ENCODE measurements at places on chromosomes 12 and 14.

DNA sequence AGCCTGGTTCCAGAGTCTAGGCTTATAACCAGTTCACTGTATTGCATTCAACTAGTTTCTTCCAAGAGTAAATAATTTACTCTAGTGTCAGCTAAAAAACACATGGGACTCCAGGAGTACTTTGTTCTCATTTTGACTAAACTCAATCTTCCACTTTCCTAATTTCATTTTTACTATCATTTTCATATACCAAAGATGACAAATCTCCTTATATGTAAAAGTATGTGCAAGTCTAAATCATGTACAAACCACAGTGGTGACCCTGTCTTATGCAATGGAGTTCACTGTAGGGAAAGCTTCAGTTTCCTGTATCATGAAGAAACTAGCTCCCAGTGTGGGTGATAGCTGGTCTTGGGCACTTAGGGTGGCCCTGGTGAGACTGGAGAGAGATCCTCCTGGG, 151.6 kb downstream of the HELB start:
- DNase-seq: no peak

DNA sequence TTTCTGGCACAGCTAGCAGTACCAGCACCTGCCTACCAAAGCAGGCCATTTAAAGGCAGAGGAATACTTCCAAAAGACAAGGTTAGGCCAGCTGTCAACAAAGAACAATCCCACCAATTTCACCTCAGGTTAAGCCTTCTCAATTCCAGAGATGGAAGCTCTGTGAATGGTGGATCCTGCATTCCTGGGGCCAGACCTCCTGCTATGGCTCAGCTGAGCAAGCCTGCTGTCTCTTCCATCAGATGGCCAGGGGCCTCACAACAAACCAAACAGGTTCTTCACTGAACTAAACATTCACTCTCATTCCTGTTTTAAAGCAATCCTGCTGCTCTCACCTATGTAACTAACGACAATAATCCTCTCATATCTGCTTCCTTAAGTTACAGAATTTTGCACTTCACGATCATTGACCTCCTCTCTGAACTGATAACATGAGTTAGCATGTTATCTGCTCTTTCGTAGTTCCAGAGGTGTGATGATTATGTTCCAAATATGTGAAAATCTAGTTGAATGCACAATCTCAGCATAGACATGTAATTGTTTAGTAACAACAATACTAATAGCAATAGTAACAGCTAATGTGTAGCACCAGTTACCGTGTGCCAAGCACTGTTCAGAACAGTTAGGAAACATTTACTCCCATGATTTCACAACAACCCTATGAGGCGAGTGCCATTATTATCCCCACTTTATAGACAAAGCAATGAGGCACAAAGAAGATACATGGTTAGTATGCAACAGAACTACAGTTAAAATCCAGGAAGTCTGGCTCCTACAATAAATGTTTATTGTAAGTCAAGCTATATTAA, 73.2 kb downstream of the SLC2A13 start:
- no peak for DNase-seq

DNA sequence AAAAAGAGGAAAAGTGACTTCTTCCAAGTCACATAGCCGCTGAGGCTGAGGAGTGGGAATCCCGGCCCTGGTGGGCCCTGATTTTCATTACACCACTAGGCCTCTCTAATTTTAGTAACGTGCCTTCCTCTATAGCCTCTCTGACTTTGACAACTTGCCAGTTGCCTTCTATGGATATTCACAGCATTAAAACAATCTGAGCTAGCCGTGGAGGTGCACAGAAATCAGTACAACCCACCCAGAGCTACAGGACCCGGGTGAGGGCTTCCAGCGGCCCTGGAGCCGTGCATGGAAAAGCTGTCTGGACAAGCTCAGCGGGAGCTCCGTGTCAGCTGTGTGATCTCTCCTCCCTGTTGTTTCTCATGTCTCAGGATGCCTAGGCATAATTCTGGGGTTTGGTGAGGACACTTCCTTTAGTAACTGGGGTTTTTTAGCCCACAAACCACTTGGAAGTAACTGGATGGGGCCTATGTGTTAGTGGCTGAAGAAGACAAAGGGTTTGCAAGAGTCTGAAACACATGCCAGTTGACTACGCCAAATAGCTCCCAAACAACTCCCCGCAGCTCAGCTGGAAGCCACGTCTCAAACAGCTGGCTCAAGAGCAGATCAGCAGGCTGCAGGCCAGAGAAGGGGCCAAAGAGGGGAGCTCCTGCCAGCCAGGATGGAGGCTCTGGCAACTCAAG, 53.0 kb downstream of the SSH1 start:
- peak; percentile 83 for DNase-seq

DNA sequence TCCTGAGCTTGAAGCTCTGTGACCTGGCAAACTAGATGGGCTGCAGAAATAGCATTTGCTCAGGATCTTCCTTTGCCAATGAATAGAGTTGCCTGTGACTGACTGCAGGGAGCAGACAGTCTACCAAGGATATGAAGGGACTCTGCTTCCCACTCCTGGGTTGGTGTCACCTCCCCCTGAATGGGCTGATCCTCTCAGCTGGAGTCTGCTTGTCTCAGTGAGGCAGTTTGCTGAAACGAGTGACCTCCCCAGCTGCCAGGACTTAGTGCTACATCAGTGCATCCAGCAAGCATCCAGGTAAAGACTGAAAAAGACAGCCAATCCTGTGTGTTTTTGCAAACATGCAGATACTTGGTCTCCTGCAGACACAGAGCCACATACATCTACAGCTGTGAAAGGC, 28.5 kb downstream of the PAH start:
- no peak for DNase-seq

DNA sequence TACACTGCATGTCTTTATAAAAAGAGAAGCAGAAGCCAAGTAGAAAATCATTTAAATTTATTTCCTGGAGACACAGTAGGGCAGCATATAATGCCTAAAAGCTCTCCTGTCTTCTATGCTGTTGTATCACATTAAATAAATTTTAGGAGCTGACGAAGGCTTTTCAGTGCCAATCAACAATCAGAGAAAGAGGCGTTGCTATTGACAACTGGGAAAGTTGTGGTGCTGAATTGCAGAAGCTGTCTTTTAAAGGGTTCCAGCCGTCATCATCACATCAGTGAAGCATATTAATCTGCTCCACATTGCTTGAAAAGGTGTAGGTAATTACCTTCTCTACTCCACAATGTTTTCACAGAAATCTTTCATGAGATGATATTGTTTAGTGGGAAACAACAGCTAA, 103.9 kb downstream of the FSCB start:
- DNase-seq: no peak

- no peak for DNase-seq
These were observed 382.2 kb downstream of the CCER1 start for GRCh38 chr12:90572778-90573177.

Data from stromal cell of bone marrow (primary cell).